ENCODE measurements at places on chromosomes 3 and 15.

GRCh38 chr15:54564166-54564565 lies 585.9 kb downstream of the UNC13C start:
- DNase-seq: no peak

DNA sequence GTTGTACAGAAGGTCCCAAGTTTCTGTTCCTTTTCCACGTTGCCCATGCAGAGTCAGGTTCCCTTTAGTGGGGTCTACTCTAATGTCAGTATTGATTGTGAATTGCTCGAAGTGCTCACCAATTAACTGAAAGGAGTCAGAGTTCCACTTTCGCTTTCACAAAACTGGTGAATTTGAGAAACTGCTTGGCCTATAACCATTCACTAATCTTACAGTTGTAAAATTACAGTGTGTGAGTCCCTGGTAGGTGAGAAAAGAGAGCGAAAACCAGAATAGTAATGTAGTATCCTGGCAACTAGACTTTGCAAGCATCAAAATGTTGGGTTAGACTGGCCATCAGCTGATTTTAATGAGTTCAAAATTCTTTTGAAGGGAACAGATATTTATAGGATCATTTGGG lies 237.5 kb upstream of the CHRM5 start:
- no peak for DNase-seq

DNA sequence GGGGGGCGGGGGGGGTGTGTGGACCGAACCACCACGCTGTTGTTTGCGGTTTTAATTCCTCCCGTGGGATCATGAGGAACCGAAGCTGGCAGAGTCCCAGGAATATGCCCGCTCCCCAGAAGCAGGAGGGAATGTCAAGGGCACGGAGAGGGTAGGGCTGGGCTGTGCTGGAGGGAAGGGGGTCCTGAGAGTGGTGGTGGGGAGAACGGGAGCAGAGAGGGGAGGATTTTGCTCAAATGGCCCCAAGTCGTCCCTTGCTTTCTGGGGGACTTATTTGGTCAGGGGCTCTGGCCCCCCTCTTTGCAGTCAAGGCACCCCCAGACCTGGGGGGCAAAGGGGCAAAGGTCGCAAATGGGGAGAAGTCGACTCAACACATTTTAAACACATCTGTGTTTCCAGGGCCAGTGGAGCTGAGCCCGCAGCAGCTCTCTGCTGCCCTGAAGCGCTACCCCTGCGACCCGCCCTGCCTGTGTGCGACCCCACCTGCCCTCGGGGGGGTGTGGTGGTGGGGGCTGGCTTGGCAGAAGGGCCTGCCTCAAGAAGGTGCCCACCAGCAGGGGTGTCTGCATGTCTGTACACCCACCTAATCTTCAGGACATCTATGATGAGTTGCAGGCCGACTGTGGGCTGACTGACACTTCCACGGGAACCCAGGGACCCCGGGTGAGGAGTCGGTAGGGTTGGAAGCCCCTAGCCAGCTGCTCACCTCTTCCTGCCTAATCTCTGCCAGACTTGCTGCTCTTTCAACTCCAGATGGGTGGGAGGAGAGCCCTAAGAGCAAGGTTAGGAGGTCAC lies 602 bp upstream of the ATP2B2 start:
- DNase-seq: no peak

DNA sequence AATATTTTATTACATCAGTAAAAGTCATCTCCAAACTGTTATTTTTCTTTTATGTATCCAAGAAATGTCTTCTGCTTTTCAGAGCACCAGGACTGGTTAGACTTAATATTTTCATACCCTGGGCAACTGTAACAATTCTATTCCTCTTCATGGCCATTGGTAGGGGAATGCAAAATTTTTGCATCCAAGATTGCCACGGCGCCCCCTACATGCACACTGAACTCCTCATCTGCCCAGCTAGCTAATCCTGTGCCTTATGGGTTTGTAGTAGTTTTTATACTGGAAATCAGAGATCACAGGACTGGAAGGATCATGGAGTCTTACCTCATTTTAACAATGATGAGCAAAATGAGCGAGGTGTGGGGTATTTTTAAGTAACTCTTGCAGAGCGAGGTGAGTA lies 74.2 kb downstream of the CRTC3 start:
- DNase-seq: peak; percentile 10
